ENCODE measurements at places on chromosomes 6 and 20.

- DNase-seq: no peak
Observed at GRCh38 chr6:73058736-73059135, 166.6 kb downstream of the KHDC1L start.

DNA sequence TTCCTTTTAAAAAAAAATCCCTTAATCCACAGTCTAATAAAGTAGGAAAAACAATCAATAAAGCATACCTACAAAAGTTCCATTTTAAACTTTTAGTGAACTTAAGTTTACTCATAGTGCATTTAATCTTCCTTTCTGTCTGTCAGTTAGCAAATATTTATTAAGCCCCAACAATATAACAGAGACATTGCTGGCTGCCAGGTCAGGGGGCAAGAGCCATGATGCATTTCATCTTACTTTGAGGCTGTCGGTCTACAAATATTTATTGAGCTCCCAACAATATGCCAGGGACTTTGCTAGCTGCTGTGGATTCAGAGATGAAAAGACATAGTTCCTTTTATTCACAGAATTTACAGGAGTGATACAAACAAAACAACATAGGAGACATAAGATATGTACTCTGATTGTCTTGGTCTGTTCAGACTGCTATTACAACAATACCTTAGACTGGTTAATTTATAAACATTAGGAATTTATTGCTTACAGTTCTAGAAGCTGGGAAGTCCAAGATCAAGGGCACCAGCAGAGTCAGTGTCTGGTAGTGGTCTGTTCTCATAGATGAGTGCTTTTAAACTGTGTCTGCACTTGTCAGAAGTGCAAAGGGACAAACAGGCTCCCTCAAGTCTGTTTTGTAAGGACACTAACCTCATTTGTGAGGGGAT lies 118.6 kb downstream of the PLCB1 start:
- DNase-seq: no peak

- no peak for DNase-seq
Observed at GRCh38 chr6:34159844-34160243, 14.0 kb upstream of the GRM4 start.

GRCh38 chr6:93567164-93567563 lies 147.8 kb upstream of the EPHA7 start:
- DNase-seq: no peak

DNA sequence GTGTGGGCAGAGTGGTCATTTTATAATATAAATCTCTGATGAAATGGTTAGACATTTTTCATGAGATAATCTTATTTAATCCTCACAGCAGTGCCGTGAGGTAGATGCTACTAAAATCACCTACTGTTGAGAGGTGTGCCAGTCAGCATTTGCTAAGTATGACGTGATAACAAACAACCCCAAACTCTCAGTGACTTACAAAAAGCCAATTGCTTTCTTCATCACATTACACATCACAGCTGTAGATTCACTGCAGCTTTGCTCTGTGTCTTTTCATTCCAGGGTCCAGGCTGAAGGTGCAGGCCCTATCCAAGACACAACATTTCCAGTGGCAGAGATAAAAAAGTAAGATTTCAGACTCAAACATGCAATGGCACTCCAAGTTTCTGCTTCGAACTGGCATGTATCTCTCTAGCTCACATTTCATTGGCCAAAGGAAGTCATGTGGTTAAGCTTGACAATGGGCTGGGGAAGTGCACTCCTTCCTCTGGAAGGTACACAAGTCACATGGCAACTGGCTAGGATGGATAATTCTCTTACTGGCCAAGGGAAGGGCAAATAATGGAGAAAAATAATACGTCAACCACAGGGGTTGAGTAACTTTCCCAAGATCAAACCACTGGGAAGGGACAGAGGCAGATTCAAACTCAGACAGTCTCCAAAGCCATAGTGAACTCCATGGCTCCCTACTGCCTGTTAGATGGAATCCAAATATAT lies 69.5 kb upstream of the EPB41L1 start:
- DNase-seq: no peak

DNA sequence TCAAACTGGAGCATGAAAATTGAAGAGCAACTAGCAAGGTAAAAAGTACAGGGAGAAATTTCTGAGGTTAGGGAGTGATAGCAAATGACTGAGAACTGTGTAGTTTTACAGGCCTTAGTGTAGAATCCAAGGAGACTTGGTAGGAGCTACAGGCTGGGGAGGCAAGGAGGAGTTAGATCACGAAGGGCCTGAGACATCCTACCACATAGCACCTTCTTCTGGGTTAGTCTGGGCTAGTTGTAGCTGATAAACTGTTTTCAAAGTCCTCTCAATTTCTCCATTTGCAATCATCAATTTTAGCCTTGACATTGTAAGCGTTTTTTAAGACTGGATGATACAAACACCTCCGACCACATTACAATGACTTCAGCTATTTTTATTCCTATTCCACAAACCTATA lies 209.7 kb downstream of the TMEM200A start:
- DNase-seq: no peak

DNA sequence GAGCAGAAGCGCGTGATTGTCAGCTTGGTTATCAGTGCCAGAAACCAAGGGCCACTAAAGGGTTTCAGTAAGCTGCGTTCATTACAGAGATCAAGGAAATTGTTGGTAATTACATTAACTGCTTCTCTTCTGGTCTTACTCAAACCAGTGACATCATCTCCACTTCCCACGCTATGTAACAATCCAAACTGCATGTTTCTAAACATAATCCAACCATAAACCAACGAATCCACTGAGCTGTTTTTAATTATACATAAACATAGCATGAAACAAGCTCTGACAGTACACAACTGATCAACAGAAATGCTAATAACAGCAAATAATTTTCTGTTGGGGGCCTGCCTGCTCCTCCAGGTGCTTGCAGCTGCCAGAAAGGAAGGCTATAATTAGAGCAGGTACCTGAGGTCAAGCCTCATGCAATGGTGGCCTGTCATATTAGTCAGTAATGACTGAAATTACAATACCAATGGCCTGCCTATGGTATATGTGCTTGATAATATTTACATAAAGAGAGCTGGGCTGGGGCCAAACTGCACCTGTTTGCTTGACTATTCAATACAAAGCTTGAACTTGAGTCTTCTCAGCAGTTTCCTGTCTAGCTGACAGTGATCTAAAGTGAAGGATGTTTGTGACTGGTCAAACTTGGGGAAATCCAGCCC lies 40.1 kb downstream of the ILRUN start:
- DNase-seq: peak; percentile 21

DNA sequence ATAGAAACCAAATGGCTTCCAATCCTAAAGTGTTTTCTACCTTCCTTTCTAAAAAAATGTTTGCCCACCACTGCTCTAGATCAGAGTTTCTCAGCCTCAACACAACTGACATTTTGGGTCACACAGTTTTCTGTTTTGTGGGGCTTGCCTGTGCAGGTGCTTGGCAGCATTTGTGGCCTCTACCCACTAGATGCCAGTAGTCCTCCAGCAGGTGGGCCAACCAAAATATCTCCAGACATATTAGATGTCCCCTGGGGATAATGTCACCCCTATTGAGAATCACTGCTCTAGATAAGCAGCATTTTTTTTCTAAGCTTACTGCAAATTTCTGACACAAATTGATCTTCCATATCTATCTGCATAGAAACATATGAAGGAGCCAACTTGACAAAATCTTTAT lies 26.3 kb upstream of the EPM2A start:
- DNase-seq: no peak

- DNase-seq: peak; percentile 26
Observed at GRCh38 chr20:62832212-62832922, 15.5 kb downstream of the COL9A3 start.

DNA sequence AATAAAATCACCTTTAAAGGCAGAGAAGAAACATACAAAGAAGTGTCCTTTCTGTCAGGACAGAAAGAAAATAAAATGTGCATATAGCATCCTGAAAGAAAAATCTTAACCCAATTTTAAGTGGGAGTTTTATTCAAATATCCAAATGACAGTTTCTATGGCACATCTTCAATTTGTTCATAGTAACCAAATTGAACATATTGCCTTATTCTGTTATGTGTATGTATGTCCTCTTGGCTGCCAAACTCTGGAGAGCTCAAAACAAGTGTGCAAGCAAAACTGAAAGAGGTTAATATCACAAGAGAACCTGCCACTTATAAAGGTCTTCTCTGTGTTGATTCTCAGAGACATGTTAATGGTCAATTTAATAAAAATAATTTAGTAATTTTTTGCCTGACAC lies 334.7 kb downstream of the BCKDHB start:
- no peak for DNase-seq

- peak; percentile 42 for DNase-seq
Observed at GRCh38 chr6:118649918-118650581, 1.3 kb downstream of the CEP85L start.

- no peak for DNase-seq
Observed at GRCh38 chr6:98498866-98499265, 335.5 kb upstream of the POU3F2 start.

GRCh38 chr6:1770968-1771723 lies 161.4 kb downstream of the FOXC1 start:
- DNase-seq: peak; percentile 16

GRCh38 chr6:33425668-33426577 lies 6.1 kb downstream of the SYNGAP1 start:
- peak; percentile 80 for DNase-seq

GRCh38 chr6:157954150-157955117 lies 27.2 kb upstream of the SYNJ2 start:
- peak; percentile 84 for DNase-seq

- DNase-seq: no peak
Observed at GRCh38 chr6:51489133-51489532, 598.3 kb downstream of the PKHD1 start.

GRCh38 chr20:46802722-46803121 lies 91.9 kb upstream of the EYA2 start:
- DNase-seq: no peak

DNA sequence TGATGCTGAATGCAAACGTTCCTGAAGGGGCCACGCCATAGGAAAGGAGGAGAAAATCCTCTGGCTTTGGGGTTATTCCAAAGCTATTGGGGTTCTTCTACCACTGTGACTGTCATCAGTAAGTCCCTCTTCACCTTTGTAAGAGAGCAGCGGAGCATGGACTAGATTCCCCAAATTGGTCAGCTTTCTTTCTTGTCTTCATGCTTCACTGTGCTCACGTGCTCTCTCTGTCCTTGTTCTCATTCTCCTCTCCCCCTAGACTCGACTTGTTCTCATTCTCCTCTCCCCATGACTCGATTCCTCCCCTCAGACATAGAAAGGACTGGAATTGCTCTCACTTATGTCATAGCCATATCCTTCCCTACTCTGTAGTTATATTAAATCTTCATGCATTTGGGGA lies 54.8 kb upstream of the ADGRG6 start:
- no peak for DNase-seq

GRCh38 chr6:7589221-7589620 lies 777 bp upstream of the SNRNP48 start:
- no peak for DNase-seq

DNA sequence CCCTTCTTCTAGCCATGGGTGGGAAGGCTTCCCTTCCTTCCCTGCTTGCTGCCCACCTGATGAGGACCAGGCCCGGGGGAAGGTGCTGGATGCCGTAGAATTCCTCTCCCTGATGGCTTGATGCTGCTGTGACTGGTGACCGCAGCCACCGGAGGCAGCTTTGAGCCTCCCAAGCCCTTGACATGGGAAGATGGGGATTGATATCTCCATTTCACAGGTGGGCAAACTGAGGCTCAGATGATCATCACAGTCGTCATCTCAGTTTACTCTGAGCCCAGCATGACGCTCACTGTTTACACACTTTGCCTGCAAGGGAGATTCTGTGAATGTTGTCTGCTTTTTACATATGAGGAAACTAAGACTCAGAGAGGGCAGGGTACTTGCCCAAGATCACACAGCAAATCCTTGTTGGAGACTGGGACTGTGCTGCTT lies 43.9 kb downstream of the SRC start:
- no peak for DNase-seq

- DNase-seq: no peak
Observed at GRCh38 chr20:18849131-18849530, 35.5 kb downstream of the SCP2D1 start.

DNA sequence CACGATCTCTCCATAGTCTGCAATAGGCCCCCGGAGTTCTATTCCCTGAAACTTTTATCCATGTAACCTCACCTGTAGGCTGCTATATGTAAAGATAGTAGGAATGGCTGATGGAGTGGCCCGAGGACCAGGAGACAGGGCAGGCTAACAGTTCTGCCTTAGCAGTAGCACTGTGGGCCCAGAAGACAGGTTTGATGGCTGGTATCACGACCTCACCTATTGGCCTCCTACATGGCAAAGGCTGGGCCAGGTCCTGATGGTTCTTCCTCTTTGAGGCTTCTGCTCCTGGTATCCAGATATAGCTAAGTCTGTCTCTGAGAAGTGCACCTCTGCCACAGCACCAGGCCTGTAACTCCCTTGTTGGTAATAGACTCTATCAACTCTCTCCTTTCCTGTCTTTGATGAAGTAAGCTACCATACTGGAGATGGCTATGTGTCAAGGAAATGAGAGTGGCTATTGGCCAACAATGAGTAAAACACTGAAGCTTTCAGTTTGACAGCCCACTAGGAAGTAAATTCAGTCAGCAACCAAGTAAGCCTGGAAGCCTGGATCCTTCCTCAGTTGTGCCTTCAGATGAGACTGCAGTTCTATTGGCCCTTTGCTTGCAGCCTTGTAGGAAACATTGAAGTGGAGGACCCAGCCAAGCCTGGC lies 5.7 kb downstream of the SPEF1 start:
- no peak for DNase-seq

DNA sequence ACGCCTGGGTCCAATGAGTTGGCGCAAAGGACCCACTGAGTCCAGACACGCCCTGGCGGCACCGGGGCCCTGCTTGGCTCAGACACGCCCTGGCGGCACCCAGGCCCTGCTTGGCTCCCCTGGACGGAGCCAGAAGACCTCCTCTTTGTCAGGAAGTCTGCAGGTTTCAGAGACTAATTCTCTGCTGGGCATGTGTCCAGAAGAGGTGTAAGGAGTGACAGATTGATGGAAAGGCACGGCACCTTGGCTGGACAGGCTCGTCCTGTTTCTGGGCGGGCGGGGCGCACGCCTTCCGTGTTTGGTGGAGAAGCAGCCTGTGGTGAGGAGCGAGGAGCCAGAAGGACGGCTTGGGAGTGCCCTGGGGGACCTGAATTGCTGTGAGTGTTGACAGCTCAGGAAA lies 23.1 kb upstream of the DACT2 start:
- DNase-seq: peak; percentile 6

- DNase-seq: no peak
Observed at GRCh38 chr6:85472744-85473143, 22.9 kb downstream of the NT5E start.

DNA sequence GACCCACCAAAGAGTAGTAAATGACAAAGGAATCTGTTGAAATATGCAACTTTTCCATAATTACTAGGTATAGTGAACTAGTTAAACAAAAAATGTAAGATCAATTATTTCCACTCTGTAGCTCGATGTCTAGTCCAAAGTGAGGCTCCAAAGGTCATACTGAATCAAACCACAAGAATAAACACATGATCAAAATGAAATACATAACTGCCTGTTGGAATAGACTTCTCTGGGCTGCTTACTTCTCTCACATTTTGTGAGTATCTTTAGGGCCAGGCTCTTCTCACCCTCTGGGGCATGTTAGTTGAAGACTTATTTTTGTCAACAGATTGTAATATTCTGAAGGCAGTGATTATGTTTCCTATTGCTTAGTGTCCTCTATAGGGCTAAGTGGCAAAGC lies 103.7 kb upstream of the TMEM170B start:
- DNase-seq: no peak
